HFFc6 (cell line): ENCODE measurements at places on chromosomes 12 and 14. TPM values are rescaled to one million over a fixed set of nuclear protein-coding genes. Genes with fewer than 3 reads are reported as not detected.

DNA sequence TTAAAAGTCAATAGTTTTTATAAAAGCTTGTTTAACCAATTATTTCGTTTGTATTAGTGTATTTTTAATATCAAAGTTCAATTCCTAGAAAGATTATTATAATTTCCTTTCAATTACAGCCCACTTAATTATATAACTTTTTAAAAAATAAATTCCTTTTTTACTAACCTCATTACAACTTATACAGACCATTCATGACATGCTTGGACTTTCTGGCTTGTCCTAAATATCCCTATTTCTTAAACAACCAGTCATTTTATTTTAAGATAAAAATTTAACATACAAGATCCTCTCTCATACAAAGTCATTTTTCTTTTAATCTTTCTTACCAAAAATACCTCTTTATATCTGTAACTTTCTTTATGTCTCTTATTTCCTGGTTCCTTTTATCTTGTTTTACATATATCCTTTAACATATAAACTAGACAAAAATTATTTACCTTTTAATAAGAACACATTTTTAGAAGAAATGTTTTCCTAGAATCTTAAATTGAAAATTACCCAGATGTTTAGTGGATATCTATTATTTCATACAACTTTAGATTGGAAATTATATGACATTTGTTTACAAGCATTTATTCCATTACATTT, 10.4 kb upstream of the TMEM263 start:
- H3K27ac ChIP-seq = no peak overlapping the region
- H3K4me1 ChIP-seq = no peaks in the 10 kb centered on the region
- DNase-seq = no peak
- no peak overlapping the region for H3K4me3 ChIP-seq
- peaks cover 13% of the 10 kb centered on the region; the same call in 1 of the 2 replicates for H3K36me3 ChIP-seq

- H3K27ac ChIP-seq = no peak overlapping the region
- peaks cover 9% of the 10 kb centered on the region; the same call in 1 of the 2 replicates for H3K36me3 ChIP-seq
- H3K27me3 ChIP-seq = no peaks in the 10 kb centered on the region
- no peak overlapping the region for H3K4me3 ChIP-seq
- peak; percentile 53 for DNase-seq
- peaks cover 11% of the 10 kb centered on the region for H3K4me1 ChIP-seq
Observed at GRCh38 chr12:123983822-123984485, 10.9 kb downstream of the ZNF664 start.

- no peaks in the 10 kb centered on the region for H3K27me3 ChIP-seq
- H3K36me3 ChIP-seq = peaks cover 4% of the 10 kb centered on the region; the same call in 1 of the 2 replicates
- DNase-seq = no peak
- H3K4me1 ChIP-seq = peaks cover 16% of the 10 kb centered on the region
- H3K4me3 ChIP-seq = no peak overlapping the region
Observed at GRCh38 chr12:95088379-95088778, 15.0 kb upstream of the NR2C1 start.

GRCh38 chr14:71606064-71606463, 326.2 kb upstream of the RGS6 start:
- no peak overlapping the region for H3K27ac ChIP-seq
- peaks cover 2% of the 10 kb centered on the region; the same call in 1 of the 2 replicates for H3K27me3 ChIP-seq
- peaks cover 66% of the 10 kb centered on the region for H3K4me1 ChIP-seq
- H3K36me3 ChIP-seq = peaks cover 36% of the 10 kb centered on the region

DNA sequence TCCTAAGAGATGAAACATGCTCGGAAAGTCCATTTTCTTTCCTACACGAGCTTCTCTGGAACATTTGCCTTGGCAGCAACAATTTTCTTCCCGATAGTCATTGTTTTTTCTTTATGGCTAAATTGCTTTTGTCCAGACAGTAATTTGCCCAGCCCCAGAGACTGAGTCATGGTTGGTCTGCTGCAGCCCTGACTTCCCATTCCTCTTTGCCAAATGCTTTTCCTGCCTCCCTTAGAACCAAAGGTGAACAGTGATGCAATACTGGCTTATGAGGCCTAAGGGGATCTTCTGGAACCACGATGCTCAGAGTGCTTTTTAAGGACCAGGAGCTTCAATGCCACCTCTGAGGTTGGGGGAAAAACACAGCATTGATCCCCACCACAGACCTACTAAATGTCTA, 1599.6 kb upstream of the TMEM132C start:
- H3K4me3 ChIP-seq = peak overlapping the region; percentile 20; the same call in 1 of the 2 replicates
- peaks cover 32% of the 10 kb centered on the region; the same call in 1 of the 2 replicates for H3K4me1 ChIP-seq
- DNase-seq = peak; percentile 73
- H3K27ac ChIP-seq = peak overlapping the region; percentile 38; the same call in 1 of the 2 replicates
- H3K27me3 ChIP-seq = no peaks in the 10 kb centered on the region; the same call in 1 of the 2 replicates
- H3K36me3 ChIP-seq = no peaks in the 10 kb centered on the region; the same call in 1 of the 2 replicates

DNA sequence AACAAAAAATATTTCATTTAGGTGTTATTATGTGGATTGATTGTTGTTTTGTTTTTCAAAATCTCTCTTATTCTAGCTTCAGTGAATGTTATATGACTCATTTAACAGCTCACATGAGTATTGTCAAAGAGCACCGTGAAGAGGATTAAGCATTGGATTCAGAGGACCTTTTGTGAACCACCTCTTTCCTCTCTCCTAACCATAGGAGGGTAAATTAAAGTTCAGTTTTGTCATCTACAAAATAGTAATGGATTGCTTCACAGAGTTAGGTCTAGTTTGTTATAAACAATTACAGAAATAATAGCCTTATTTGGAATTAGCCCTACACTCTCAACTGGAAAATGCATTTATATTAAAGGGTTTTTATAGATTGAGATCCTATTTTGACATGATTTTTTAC, 962 bp upstream of the KERA start:
- peaks cover 10% of the 10 kb centered on the region for H3K4me1 ChIP-seq
- no peaks in the 10 kb centered on the region for H3K27me3 ChIP-seq
- no peak overlapping the region for H3K4me3 ChIP-seq
- DNase-seq = no peak
- no peak overlapping the region for H3K27ac ChIP-seq
- H3K36me3 ChIP-seq = no peaks in the 10 kb centered on the region

- peaks cover 39% of the 10 kb centered on the region for H3K36me3 ChIP-seq
- no peaks in the 10 kb centered on the region for H3K27me3 ChIP-seq
- peak overlapping the region; percentile 71 for H3K27ac ChIP-seq
- H3K4me3 ChIP-seq = peak overlapping the region; percentile 19; the same call in 1 of the 2 replicates
Observed at GRCh38 chr14:52917735-52918134, 33.1 kb downstream of the FERMT2 start.

GRCh38 chr14:100019156-100019744, 46.0 kb upstream of the EVL start:
- H3K36me3 ChIP-seq = no peaks in the 10 kb centered on the region
- peaks cover 7% of the 10 kb centered on the region for H3K27me3 ChIP-seq
- H3K4me3 ChIP-seq = no peak overlapping the region
- H3K4me1 ChIP-seq = peaks cover 9% of the 10 kb centered on the region; the same call in 1 of the 2 replicates
- no peak for DNase-seq

DNA sequence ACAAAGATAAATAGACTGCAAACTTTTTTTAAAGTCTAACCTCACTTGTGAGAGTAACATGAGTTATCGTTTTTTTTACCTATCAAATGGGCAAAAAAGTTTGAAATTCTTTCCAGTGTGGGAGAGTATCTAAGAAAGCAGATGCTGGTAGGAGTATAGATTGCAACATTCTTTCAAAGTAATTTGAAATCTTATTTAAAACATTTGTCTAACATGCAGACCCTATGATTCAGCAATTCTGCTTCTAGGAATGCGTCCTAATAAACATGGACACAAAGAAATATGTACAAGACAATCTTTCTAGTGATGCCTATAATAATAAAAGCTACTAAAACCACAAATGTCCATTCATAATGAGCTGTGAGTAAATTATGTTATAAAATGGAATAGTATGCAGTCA, 110.4 kb upstream of the TMCC3 start:
- peaks cover 10% of the 10 kb centered on the region for H3K4me1 ChIP-seq
- H3K27me3 ChIP-seq = peaks cover 17% of the 10 kb centered on the region
- H3K4me3 ChIP-seq = no peak overlapping the region
- H3K27ac ChIP-seq = no peak overlapping the region
- H3K36me3 ChIP-seq = no peaks in the 10 kb centered on the region

- peaks cover 4% of the 10 kb centered on the region; the same call in 1 of the 2 replicates for H3K36me3 ChIP-seq
- H3K4me1 ChIP-seq = peaks cover 16% of the 10 kb centered on the region
- H3K27me3 ChIP-seq = no peaks in the 10 kb centered on the region
- H3K4me3 ChIP-seq = no peak overlapping the region
Observed at GRCh38 chr14:38252066-38252710, 3.7 kb downstream of the CLEC14A start.

- H3K27me3 ChIP-seq = peaks cover 17% of the 10 kb centered on the region
- no peak within 1 kb of the TSS for H3K4me3 ChIP-seq
- no peak for DNase-seq
Observed at GRCh38 chr12:67989184-67989920, at the start of gene IFNG-AS1. TSS of gene IFNG-AS1 (plus strand) at chr12:67989447.

Gene TAS2R9
- not detected in 2 replicates for total RNA-seq

Gene SLC5A8
- not detected in 3 replicates for total RNA-seq

Gene PMEL
- total RNA-seq = 0.44 to 1.3 TPM in 2 of 3 replicates, not detected in the other

Gene SMARCD1
- total RNA-seq = 36.6 to 49.4 TPM (median 42.3 TPM) in 3 replicates

Gene GNG2
- 2.6 to 6.9 TPM (median 4.0 TPM) in 3 replicates for total RNA-seq

Gene BICD1
- 25.7 to 31.4 TPM (median 29.7 TPM) in 3 replicates for total RNA-seq
